Fibroblast of skin of left biceps (primary cell): ENCODE measurements at places on chromosomes 3 and 15.

DNA sequence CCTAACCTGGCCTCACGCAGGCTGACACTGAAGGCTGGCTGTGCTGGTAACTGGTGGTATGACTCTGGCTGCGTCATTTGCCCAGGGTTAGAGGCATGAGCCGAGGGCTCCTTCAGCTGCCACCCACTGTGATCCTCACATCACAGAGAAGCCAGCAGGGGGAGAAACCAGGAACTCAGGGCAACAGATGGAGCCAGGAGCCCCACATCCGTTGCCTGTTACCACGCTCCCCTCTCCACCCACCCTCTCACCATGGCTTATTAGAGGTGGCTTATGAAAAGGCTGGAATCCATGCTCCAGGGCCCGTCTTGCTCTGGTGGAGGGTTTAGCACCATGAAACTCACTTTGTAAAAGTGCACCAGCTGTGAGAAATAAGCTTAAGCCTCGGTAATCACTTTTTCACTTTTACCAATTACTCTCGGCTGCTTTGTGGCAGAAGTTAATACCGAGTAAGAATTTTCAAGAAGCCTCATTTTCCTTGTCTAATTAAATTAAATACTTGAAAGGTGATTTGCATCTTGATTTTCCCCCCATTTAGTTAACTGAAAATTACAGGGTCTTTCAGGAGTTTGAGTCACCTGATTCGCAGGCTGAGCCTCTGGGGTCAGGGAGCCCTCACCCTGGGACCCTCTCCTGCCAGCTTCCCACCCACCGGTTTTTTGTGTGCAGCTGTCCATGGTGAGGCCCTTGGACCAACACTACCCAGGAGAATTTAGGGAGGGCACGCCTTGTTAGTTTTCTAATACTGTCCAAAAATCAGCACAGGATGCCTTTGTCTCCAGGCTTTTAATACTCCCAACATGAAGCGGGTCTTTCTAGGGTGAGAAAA lies 60.9 kb downstream of the ASB7 start:
- no peak for DNase-seq

GRCh38 chr15:89227425-89227824 lies 6.0 kb upstream of the RLBP1 start:
- no peak for DNase-seq

DNA sequence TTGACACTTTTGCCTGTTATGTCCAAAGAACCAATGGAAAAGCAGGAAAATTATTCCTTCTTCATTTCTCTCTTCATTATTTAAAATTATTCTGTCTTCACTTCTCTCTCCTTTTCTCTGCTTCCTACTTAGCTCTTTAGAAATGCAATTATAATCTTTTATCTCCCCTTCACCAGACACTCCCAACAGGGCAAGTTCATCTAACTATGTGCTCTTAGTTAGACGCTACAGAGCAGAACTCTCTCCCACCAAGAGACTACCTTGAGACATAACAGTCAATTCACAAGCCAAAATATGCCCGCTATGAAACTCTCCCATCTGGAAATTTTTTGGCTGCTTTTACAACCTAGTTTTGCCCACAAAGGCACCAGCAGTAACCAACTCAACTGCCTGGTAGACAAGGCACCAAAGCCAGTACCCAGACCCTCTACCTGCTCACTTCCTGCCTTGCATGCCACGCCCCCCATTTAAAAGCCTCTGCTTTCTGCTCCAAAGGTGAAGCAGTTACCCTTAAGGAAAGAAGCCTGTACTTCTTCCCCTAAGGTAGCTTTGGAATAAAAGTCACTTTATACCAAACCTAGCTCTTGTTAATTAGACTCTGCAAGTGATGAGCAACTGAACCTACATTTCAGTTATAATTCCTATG lies 28.1 kb downstream of the CCRL2 start:
- DNase-seq: no peak

DNA sequence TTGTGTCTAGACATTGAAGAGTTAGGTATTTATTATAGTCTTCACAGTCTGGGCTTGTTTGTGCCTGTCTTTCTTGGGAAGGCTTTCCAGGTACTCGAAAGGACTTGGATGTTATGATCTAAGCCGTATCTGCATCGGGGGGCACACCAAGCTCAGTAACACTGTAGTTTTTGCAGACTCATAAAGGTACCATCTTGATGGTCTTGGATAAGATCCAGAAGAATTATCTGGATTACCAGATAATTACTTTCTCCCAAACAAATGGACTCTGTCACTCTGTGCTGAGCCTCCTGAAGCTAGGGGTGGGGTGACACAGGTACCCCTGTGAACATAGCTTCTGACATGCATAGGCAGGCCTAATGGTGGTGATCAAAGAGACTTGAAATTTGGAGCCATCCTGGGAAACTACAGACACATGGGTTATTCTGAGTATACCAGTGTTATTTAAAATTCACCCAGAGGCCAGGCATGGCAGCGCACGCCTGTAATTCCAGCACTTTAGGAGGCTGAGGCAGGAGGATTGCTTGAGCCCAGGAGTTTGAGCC lies 238.6 kb upstream of the TPM1 start:
- no peak for DNase-seq

GRCh38 chr3:179921500-179921899 lies 115.2 kb downstream of the PEX5L start:
- DNase-seq: no peak

GRCh38 chr15:69697916-69698315 lies 245.3 kb downstream of the RPLP1 start:
- DNase-seq: no peak

DNA sequence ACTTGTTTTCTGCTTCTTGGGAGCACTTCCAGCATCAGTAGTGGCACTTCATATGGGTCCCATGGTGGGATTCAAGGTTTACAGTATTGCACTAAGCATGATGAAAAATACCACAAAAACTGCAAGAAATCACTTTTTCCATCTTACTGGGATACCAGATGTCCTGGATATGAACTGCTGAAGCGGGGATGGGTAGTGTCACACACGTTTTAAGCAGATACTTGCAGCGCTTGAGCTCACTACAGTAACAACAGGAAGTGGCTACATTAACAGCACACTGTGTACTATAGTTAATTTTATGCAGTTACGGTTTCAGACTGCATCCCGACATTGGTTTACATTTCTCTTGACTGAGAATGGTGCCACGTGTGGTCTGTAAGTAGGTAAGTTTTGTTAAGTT lies 3.5 kb upstream of the ISG20 start:
- DNase-seq: no peak
